ENCODE measurements at places on chromosomes 12 and 14.

DNA sequence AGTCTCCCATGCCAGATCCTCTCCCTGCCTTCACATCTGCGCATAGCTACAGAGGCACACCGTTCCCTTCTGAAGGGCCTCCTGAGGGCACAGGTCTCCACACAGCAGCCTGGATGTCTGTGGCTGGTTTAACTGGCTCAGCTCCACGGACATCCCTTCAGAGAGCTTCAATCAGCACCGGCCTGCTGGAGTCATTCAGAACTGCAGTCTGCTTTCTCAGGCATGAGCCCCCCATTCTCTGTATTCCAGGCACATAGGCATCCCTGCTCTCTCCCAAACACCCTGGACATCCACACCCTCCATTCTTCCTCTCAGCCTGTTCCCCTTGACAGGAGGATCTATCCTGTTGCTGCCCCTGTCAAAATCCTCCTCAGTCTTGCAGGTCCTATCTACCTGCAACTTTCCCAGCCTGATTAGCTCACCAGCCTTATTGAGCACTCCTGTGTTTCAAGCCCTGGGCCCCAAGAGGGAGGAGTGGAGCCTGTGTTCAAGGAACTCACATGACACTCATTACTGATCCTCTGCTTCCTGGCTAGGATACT, 2.9 kb upstream of the DHRS2 start:
- no peak for DNase-seq

DNA sequence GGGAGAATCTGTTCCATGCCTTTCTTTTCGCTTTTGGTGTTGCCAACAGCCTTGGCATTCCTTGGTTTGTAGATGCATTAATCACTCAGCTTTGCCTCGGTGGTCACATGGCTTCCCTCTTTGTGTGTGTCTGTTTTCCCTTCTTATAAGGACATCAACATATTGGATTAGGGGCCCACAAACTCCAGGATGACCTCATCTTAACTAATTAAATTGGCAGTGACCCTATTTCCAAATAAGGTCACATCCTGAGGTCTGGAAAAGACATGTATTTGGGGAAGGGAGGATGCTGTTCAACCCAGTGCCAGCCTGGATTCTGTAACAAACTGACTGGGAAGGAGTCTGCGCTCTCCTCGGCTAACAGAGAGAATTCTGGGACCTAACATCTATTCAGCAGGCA, 365.7 kb upstream of the FKBP4 start:
- no peak for DNase-seq

GRCh38 chr14:65772921-65773574, 360.5 kb downstream of the FUT8 start:
- no peak for DNase-seq

DNA sequence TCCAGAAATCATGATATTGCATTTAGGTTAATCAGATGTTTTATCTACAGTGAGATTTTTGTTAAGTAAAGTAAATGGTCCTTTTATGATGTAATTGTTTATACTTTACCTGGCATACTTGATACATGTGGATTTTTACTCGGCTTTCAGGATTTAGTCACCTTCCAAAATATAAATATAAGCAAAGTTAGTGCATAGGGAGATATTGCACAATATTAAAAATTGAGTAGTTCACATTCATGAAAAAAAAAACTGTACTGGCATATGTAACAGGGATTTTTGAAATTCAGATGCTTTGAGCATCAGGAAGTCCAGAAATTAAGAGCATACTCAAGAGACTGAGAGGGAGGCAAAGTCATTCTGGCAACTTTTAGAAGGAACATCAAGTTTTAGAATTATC, 173.5 kb downstream of the PLCZ1 start:
- no peak for DNase-seq

DNA sequence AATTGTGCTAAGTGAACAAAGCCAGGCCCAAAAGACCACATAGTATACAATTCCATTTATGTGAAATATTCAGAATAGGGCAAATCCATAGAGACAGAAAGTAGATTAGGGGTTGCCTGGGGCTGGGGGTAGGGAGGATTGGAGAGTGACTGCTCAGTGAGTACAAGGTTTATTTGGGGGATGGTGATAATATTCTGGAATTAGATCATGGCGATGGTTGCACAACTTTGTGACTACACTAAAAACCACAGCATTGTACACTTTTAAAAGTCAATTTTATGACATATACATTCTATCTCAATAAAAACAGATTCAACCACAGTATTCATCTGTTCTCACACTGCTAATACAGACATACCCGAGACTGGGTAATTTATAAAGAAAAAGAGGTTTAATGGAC, 68.7 kb upstream of the MAP1LC3B2 start:
- DNase-seq: no peak

- DNase-seq: no peak
Measured at GRCh38 chr12:30877105-30877875, 49.3 kb upstream of the TSPAN11 start.

- no peak for DNase-seq
Measured at GRCh38 chr12:66236969-66237368, 48.0 kb downstream of the IRAK3 start.

DNA sequence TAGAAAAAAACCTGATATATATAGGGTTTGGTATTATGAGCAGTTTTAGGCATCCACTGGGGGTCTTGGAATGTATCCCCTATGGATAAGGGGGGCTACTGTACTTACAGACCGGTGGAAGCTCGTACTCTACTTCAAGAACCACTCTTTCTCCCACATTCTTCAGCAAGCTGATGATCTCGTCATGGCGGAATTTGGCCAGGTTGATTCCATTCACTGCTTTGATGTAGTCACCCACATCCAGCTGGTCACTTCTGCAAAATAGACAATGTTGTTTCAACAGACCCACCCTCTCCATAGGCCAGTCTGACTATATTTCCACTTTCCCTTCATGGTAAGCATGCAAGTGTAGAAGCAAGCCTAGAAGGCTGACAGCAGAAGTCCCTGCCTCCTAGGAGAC, 139.9 kb downstream of the GRIP1 start:
- DNase-seq: no peak

DNA sequence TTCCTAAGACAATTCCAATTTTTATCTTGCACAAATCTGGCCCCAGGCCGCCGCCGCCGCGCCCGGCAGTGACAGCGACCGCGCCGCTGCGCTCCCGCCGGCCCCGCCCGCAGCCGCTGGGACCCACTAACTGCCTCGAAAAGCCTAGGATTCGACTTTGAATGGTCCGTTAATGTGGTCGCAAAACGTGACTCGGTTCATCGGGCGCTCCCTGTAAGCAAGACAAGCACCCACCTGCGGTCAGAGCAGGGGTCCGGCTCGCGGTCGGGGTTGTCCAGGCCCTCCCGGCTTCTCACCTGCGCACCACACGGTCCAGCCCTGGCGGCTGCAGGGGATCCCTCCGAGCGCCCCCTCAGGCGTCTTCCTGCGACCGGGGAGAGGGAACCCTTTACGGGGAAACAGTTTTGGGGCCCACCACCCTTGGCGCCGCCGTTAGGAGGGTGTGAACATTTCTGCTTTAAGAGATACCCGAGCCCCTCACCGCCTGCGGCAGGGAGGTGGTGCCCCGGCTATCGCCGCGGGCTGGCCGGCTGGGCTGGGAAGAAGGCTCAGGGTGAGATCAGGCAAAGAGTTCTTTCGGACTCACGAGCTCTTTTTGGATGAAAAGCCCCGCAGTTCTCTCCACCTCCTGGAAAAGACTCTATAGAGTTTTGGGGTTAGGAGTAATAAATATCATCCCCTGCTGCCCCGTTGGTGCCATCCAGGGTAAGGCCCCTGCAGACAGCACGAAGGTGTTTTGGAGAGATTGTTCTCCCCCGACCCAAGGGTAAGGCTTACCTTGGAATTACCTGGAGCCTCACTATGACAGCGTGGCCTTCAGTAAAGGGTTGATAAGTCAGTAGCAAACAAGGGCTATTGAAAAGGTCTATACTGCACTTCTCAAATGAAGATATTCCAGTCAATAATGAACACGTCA, 13.6 kb upstream of the FOXJ2 start:
- no peak for DNase-seq

DNA sequence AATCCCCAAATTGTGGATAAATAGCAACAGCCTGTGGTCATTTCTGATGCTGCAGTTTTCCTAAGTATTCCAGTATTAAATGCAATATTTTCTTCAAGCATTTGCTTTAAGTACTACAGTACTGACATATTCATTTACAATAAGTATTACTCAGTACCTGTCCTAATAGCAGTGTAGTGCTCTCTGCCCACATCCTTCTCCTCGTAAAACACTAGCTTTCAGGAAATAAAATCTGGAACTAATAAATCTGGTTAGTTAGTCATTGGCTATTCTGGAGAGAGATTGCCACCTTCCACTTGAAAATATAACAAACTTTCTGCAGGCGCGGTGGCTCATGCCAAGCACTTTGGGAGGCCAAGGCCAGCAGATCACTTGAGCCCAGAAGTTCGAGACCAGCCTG, 441.5 kb downstream of the PRKD1 start:
- DNase-seq: no peak

DNA sequence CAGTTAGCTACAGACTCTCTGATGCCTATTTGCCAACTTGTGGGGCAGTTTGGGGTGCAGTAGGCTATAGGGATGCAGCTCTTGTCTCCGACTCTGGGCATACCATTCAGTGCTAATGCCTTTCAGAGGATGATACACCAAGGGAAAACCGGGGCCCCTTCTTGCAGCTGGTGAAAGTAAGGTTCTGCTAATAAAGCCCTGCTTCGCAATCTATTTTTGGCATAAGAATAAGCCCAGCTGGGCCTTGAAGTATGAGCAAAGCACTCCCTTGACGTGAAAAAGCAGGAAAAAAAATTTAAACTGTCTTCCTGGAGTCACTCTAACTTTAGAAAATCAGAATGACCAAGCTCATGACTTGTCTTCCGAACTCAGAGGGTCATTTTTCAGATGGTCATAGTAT, 124.1 kb upstream of the RBM19 start:
- no peak for DNase-seq

DNA sequence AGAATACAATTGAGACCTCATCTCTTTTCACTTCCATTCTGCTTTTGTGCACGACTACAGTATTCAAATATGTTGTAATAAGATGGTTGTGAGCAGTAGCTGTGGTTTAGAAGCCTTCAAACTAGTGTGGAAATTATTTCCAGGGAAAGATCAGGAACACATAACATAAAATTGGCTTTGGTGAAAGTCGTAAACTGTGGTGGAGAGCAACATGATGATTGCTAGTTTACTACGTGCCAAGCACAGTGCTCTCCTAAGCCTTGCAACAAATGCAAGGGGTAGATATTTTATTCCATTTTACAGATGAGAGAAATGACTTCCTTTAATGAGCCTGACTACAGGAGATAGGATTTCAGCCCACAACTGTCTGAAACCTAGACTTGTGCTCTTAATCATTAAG, 172.4 kb upstream of the LMNTD1 start:
- no peak for DNase-seq

DNA sequence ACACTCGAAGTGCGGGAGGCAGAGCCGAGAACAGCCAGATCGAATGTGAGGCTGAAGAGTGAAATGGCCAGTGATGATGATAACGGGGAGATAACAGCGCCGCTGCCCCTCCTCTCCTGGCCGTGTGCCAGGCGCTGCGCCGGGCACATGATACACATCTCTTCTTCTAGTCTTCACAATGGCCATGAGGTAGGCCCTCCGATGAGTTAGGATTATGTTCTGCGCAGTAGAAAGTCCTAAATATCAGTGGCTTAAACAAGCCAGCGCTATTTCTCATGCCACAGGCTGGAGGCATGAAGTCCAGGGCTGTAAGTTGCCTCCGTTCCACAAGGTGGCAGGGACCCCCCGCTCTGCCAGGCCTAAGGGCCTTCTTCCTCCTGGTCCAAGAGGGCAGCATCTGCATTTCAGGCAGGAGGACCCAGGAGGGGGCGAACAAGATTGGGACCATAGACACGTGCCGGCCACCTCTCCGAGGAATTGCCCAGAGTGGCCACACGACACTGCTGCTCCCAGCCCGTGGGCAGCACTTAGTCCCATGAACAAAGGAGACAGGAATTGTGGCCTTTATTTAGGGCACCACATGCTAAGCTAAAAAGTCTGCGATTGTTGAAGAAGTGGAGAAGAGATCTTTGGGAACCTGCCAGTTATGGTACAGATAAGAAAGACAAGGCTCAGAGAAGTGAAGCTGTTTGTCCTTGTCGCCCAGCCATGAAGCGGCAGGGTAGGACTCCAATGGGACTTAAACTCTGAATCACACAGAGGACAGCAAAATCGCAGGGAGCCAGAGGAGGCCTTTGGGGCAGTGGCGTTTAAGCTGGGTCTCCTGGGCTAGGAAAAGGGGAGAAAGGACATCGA, 10.9 kb upstream of the HVCN1 start:
- DNase-seq: no peak

GRCh38 chr12:48110691-48111311, 4.9 kb upstream of the SENP1 start:
- DNase-seq: no peak

DNA sequence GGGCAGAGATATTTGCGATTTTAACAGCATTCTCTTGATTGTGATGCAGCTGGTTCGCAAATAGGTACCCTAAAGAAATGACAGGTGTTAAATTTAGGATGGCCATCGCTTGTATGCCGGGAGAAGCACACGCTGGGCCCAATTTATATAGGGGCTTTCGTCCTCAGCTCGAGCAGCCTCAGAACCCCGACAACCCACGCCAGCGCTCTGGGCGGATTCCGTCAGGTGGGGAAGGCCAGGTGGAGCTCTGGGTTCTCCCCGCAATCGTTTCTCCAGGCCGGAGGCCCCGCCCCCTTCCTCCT, 271 bp upstream of the PSEN1 start:
- no peak for DNase-seq

DNA sequence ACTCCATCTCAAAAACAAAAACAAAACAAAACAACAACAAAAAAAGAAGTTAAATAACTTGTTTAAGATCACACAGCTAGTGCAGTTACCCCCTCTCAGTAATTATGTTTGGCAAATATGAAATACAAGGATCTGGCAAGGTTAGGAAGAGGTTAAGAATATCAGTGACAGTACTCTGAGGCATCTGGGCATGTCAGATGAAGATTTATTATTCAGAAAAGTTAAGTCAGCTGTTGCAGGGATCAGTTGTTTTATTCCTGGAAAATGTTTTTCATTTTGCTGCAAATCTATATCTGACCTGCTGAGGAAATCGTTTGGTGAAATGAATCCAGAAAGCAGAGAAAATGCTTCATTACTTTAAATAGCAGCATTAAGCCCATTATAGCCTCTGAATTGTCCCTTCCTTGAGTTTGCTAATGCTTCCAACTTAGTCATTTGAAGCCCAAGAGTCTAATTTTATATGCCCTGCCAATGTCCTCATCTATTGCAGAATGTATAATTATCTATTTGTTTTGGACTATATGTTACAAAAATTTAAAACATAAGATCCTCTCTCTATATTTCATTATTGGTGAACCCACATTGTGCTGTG, 8.1 kb downstream of the GPX2 start:
- no peak for DNase-seq
